ENCODE measurements at places on chromosomes 6 and 20.

DNA sequence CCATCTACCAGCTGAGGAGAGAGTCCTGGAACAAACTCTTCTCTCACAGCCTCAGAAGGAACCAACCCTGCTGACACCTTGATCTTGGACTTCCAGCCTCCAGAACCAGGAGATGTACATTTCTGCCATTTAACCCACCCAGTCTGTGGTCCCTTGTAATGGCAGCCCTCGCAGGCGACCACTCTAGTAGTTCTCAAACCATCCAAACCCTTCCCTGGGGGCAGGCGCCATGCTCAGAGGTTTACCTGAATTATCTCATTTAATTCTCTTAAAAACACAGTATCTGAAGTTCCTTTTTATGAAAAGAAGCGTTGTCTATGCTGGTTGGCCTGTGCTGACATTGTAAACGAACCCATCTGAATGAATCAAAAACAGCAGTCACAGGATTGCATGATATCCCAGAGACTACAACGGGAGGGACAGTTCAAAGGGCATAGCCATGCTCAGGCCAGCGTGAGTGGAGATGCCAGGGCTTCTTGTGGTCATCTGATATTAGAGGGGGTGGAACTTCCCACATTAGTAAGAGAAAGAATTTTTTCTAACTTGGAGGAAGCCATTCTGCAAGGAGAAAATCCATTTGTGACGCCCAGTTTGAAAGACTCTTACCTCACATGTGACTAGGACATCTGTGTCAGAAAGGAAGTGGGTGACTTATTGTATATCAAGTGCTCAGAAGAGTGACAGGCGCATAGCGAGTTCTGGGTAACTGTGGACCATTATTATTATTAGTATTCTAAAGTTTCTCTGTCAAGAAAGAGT, 17.2 kb upstream of the TAGAP start:
- DNase-seq = no peak

DNA sequence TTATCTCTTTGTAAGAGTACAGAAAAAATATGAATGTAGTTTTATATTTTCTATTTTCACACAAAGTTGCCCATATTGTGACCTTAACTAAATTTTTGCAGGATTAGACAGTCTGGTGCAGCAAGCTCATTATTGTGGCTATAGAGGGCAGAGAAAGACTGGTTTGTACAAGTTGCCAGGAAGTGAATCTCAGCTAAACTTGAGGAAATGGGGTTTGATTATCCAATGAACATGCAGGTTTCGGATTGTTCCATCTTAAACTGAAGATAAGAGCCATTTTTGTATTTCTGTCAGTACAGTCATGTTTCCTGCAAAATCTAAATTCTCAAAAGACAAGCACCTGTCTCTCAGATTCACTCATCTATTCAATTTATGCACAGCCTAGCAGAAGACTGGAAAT, 390.9 kb downstream of the MMUT start:
- no peak for DNase-seq

- DNase-seq = no peak
These were observed 11.9 kb downstream of the TULP4 start for GRCh38 chr6:158324136-158324535.

GRCh38 chr6:7691675-7692452, 34.0 kb upstream of the BMP6 start:
- DNase-seq = no peak

- no peak for DNase-seq
These were observed 17.3 kb downstream of the NCOA7 start for GRCh38 chr6:125808060-125808459.
